ENCODE measurements at places on chromosomes 1 and 21.
A peak's percentile ranks its signal among the peaks of the same experiment; 100 is the strongest.

- DNase-seq = no peak
Observed at GRCh38 chr1:3904843-3905185, 4.7 kb upstream of the C1orf174 start.

DNA sequence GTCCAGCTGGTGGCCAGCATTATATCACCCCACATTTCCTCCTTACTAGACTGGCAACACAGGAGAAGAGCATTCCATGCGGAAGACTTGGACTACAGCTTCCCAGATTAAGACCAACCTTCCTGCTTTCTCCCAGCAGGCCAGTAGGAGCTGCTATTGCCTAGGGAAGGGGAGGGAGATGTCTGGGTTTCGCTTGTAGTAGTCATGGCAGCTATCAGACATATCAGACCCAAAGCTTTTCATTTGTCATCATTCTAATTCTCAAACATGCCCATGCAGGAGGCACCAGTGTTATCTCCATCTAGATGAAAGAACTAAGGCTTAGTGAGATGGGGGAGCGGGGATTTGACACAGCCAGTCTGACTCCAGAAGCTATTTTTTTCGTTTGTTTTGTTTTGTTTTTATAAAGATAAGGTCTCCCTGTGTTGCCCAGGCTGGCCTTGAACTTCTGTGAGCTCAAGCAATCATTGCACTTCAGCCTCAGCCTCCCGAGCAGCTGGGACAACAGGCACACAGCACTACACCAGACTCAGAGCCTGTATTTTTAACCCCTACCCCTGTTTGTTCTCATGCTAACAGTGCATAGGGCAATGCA, 4.5 kb downstream of the PLA2G2A start:
- DNase-seq = peak; percentile 23

GRCh38 chr1:28437264-28437923, 67.9 kb downstream of the PHACTR4 start:
- DNase-seq = no peak

DNA sequence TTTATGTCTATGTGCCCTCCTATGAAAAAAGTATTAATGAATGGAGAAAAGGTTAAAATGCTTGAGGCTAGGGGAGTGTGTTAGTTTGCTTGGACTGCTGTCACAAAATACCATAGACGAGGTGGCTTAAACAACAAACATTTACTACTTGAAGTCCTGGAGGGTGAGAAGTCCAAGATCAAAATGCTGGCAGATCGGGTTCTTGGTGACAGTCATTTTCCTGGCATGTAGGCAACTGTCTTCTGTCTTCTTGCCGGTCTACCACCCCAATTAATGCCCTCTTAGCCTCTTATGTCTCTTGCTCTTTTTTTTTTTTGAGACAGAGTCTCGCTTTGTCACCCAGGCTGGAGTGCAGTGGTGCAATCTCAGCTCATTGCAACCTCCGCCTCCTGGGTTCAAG, 15.0 kb downstream of the ARID1A start:
- no peak for DNase-seq

GRCh38 chr21:43300496-43301408, 126.2 kb downstream of the SIK1 start:
- no peak for DNase-seq

DNA sequence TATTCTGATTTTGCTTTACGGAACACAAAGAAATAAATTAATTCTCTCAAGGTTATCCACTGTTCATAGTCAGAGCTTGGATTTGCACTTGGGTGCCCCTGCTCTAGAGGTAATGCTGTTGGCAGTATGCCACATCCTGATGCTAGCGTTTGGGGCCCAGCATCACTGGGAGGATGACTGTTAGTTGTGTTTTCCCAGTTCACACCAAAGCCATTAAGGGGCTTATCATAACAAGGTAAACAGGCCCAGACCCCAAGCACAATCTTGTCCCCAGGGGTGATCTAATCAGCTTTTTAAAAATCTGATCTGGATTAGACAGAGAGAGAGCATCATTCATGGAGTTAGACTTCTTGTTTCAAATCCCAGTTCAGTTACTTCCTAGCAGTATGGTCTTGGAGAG, 60.2 kb upstream of the PBX1 start:
- DNase-seq = no peak

DNA sequence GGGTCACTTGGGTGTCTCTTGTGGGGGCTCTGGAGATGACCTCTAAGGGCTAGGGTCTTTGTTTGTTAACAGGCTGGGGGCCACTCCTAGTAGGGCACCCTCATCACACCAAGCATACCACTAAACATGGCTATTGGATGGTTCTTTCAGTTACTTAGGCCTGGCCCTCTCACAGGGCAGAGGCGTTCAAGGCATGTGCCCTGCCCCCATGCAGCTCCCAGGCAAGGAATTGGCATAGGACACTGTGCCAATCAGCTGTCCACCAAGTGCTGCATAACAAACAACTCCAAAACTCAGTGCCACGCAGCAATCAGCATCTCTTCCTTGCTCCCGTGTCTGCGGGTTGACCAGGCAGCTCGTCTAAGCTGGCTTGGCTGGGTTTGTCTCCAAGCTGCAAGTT, 2.1 kb upstream of the KCNAB2 start:
- no peak for DNase-seq

DNA sequence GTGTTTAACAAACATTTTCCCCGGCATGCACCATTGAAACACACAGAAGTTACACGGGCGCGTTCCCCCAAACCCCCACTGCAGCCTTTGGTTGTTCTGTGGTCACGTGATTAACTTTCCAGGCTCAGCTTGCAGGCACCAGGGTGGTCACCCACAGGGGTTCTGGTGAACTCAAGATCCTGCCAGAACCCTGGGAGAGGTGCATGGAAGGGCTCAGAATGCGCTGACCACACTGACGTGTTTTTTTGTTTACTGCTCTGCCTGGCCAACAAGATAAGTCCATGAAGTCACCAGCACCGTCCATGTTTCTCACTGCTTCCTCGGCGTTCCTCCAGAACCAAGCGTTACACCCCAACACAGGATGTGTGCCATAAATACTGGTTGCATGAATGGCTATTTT, 229.5 kb upstream of the VAMP3 start:
- no peak for DNase-seq

DNA sequence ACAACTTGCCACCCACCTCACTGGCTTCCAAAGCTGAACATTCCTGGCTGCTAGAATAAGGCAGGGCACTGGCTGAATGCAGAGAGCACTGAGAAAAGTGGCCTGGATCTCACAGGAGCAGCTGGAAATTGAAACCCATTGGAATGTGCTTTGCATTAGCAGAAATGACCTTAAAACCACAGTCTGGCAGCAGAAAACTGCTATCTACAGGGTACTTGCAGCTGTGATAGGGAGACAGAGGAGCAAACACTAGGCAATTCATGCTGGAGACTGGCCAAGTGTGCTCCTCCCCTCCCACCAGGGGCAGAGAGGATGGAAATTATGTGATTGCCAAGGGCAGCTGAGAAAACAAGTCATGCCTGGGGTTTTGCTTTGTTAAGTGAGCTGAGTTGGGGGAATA, 47.2 kb downstream of the HSD3B1 start:
- no peak for DNase-seq

GRCh38 chr1:198798923-198799386, 160.1 kb downstream of the PTPRC start:
- DNase-seq = no peak

GRCh38 chr1:58762806-58763205, 21.0 kb downstream of the JUN start:
- no peak for DNase-seq

- DNase-seq = no peak
Observed at GRCh38 chr1:12528021-12528852, 89.8 kb downstream of the DHRS3 start.

- no peak for DNase-seq
Observed at GRCh38 chr1:12669529-12670068, 25.7 kb downstream of the AADACL4 start.

DNA sequence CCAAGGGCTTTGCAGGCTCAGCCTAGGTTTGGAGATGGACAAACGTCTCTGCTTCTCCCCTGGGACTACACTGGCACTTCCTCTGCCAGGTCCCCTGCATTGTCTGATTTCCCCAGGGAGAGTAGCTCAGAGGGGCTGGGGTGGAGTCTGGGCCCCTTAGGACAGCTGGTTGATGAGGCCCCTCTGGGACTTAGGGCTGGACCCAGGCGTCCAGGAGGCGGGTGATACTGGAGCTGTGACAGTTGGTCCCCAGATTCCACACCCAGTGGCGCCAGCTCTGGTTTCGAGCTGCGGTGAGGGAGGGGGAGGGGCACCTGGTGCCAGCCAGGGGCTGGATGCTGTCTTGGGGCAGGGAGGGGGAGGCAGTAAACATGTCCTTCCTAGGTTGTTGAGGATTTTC, 7.4 kb upstream of the MEX3A start:
- no peak for DNase-seq

GRCh38 chr21:32082466-32082865, 196.4 kb downstream of the MIS18A start:
- DNase-seq = no peak

DNA sequence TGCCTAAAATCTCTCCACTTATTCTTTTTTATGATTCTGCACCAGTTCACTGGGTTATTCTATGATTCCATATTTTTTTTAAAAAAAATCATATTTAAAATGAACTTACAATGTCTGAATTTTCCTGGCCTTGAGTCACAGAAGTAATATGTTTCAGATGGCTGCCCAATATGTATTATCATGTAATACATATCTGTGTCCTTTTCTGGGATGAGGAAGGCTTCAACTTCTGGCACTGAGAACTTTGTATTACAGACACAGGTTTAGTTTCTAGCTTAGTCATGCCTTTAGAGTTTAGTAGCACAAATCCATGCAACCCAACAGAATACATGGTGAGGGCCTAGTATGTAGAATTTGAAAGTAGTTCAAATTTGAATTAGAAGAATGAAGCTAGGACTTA, 7.8 kb upstream of the HSD17B7 start:
- no peak for DNase-seq

- no peak for DNase-seq
Observed at GRCh38 chr1:41981796-41982195, 63.1 kb upstream of the HIVEP3 start.

DNA sequence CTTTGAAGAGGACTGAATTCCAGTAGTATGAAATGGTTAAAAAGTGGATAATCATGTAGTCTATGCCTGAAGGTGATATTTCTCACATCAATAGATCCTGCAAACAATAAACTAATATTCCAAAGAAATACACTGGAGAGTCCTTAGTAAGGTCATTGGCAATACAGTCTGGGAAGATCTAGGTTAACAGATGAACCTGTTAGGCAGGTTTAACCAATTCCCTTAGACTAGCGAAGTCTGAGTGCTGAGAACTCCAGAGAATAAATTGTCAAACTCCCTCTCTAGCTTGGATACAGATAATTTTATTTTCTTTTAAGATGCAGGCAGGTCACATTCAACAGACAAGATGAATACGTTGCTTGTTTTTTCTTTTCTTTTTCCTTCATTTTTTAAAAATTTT, 2.4 kb downstream of the GPR157 start:
- DNase-seq = no peak

DNA sequence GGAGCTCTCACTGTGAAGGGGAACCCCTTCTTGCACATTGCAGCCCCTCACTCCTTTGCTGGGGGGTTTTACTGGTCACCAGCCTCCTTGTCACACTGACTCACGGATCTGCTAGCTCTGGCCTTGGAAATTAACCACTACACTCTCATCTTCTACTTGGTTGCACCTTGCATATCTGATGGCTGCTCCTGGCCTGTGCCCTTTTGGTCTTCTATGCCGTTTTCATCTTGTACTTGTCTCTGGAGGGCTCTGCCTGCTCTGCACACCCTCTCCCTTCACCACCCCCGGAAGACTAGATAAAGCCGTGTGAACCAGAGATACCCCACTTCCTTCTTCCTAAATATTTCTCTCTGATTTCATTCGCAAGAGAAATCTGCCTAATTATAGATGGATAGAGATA, 44.6 kb downstream of the CD247 start:
- DNase-seq = no peak

GRCh38 chr1:90831910-90832309, 114.8 kb upstream of the BARHL2 start:
- no peak for DNase-seq

All from GM12891 (cell line).